ENCODE measurements at places on chromosomes 2 and 18. TPM values are rescaled to one million over a fixed set of nuclear protein-coding genes. Genes with fewer than 3 reads are reported as not detected.

GRCh38 chr2:96090196-96090926, 26.0 kb downstream of the ADRA2B start:
- no peak for DNase-seq

GRCh38 chr18:6414723-6415417, at the start of gene L3MBTL4:
TSS of gene L3MBTL4 (minus strand) at chr18:6414911. CDS start at chr18:6311625, 103,286 bp downstream.
- DNase-seq = no peak

CCDC141 gene
- 31.5 TPM for total RNA-seq

DNA sequence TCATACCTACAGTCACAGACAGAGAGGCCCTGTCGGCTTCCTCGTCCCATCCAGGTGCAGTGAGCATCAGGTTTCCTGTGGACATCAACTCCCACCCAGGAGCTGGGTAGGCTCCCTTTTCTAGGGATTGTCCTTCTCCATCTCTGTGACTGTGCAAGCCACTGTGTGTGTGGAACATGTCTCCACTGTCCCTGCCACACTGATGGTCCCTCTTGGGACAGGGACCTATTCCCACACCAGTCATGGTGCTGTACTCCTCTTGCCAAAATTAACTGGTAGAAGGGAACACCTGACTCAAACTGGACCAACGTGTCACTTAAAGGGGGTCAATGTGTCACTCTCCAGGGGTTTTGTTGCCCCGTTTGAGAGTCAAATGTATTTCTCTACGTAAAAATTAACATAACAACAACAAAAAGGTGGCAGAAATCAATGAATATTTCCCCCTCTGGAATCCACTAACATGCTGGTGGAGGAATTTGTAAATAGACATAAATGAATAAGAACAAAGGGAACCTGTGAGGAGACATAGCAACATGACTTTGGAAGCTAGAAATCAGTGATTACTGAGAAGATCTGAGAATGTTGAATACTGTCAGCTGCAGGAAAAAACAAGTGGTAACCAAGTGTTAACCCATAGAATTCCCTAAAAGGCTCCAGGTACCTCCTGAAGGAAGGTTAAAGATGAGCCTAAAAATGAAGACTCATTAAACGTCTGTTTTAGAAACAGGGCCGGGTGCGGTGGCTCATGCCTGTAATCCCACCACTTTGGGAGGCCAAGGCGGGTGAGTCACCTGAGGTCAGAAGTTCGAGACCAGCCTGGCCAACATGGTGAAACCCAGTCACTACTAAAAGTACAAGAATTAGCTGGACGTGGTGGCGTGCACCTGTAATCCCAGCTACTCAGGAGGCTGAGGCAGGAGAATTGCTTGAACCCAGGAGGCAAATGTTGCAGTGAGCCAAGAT, 40.4 kb downstream of the SH2D6 start:
- no peak for DNase-seq
